ENCODE measurements at places on chromosomes 13 and 19.

- no peak for DNase-seq
These were observed 30.6 kb downstream of the GPX4 start for GRCh38 chr19:1134431-1134830.

- no peak for DNase-seq
These were observed at the start of gene KLHL1 for GRCh38 chr13:70108356-70109105. KLHL1 (minus strand) TSS chr13:70108452; CDS start chr13:70107699, 753 bp downstream.

DNA sequence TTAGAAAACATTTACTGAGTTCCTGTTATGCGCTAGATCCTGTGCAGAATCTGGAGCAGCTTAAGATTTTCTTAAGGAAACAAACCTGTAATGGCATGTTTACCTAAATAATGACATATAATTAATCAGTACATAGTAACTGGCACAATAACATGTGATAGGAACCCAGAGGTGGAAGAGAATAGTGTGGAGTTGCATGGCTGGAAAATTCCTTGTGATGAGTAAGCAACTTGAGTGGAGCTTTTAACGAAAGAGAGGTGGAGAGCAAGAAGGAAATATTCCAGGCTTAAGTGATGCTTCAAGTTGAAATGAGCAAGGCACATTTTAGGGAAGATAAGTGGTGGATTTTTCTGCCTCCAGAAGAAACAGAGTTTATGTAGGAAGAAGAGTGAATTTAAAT is 9.2 kb upstream of the GPC5 start:
- no peak for DNase-seq

- no peak for DNase-seq
These were observed 4.3 kb downstream of the CDX2 start for GRCh38 chr13:27964741-27965323.

DNA sequence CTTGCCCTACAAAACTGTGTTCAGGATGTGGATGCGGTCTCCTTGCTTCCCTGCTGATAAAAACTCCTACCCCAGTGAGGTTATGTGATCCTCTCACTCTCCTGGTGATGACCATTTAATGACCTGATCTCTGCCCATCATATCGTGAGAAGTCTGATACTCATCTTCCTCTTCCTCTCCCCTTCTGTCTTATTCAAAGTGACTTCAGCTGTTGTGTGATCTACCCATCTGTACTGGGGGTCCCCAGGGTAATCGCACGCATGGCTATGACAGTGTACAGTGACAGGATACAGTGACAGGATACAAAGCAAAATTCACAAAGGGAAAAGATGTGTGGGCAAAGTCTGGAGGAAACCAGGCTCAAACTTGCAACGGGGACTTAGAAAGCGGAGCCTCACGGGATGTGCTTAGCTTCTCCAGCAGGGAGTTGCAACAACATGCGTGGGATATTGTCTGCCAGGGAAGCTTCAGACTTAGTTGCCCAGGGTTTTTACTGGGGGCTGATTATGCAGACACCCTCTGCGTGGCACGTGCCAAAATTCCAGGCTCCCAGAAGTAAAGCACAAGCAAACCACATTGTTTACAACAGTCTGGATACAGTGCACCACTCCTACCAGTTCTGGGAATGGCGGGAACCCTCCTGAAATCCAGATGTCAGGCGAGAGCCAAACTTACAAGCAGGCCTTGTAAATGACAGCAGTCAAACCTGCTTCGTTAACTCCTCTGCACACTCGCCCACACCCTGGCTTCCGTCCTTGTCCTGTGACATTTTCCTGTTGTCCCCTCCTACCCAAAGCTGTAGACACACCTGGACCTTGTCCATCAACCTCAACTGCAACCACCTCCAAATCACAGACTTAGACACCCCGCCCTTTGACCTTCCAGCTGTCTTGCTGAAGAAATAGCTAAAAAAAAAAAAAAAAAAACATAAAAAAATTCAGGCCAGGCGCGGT is 18.0 kb upstream of the GARRE1 start:
- DNase-seq = no peak

GRCh38 chr13:76846363-76846762 is 39.8 kb downstream of the KCTD12 start:
- no peak for DNase-seq

DNA sequence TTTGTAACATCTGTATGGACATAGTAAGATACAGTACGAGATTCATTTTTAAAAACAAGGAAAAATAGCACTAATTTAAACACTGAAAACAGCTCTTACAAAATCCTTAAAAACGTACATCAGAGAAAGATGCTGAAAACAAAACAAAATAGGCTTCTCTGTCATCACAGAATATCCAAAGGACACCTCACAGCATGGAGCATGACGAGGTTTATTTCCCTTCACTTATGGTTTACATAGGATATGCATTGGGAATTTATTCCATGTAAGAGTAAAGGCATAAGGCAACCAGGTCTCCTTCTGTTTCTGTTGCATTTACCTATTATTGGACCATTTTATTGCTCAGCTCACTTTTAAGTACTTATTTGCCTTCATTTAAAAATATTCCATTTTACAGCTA is 3.0 kb downstream of the KCTD12 start:
- no peak for DNase-seq

DNA sequence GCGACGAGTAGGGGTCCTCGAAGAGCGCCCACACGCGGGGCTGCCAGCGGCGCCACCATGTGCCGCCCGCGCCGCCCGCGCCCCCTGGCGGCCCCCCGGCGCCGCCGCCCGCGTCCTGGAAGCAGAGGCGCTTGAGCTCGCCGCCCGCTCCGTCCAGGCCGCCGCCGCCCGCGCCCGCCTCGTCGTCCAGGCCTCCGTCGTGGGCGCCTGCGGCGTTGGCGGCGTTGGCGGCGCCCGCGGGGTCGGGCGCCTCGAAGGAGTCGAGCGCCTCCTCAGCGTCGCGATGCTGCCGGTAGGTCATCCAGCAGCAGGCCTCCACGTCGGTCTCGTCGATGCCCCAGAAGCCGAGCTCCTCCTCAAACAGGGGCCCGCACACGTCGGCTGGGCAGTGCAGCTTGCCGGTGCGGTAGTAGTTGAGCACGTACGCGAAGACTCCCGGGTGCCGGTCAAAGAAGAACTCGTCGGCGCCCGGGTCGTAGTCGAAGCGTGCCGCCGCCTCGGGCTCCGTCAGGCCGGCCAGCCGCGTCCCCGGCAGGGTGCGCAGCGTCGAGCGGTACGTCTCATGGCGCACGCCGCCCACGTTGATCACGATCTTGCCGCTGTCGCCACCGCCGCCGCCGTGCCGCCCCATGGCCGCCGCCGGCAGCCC is 829 bp downstream of the KCNC3 start:
- DNase-seq = no peak

- no peak for DNase-seq
These were observed 6.3 kb upstream of the FUT2 start for GRCh38 chr19:48689449-48689848.

DNA sequence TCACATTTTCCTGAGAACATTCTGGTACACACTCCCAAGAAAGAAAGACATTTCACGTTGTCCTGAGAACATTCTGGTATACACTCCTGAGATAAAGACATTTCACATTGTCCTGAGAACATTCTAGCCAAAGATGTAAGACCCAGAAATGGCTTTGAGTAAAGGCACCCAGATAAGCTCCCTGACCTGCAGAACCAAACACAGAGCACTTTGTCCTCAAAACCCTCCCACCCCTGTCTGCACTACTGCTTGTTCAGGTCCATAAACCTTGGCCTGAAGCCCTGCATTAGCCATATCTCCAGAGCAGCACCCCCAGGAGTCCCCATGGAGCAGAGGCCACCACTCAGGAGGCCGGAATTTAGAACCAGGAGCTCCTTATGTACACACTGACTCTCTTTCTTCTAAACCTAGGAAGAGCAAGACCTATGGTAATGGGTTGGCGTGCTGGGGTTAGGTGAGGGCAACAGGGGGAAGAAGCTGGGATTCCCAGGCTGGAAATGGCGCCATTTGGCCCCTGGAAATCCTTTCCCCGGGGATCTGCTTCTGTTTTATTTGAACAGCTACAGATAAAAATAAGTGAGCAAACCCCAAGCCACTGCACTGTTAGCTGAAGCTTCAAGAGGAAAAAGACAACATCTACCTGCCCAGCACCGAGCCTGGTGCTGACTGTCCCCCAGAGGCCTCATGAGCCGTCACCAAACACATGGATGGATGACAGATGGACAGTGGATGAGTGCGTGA is 13.7 kb downstream of the GAS6 start:
- no peak for DNase-seq

DNA sequence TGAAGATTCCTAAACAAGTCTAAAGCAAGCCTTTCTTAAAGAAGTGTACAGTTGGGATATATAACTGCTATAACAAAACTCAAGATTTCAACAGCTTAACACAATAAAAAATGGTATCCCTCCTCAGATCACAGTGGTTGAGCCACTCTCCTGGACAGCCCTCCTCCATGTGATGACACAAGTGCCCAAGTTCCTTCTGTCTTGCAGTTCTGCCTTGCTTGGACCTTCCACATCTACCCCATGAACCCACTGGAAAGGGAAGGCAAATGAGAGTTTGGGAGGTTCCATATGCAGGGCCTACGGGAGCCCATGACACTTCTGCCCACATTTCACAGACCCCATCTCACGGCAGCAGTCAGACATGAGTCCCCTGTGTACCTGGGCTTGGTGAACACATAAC is 659.2 kb downstream of the UQCRFS1 start:
- DNase-seq = no peak

DNA sequence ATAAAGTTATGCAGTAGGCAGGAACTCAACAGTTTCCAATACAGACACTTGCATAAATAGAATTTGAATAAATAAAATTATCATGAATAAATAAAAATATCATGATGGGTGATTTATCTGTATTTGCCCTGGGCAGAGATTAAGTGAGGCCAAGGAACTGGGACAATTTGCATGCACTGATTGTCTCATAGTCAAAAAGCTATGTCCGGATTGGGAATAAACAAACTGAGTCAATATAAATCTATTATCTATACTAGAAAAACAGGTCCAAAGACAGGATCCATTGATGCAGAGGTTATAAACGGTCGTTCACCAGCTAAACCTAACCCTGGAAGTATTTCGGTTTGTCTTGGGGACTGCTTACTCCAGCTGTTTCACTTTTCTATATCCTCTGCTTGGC is 26.2 kb upstream of the FBXL3 start:
- DNase-seq = no peak

DNA sequence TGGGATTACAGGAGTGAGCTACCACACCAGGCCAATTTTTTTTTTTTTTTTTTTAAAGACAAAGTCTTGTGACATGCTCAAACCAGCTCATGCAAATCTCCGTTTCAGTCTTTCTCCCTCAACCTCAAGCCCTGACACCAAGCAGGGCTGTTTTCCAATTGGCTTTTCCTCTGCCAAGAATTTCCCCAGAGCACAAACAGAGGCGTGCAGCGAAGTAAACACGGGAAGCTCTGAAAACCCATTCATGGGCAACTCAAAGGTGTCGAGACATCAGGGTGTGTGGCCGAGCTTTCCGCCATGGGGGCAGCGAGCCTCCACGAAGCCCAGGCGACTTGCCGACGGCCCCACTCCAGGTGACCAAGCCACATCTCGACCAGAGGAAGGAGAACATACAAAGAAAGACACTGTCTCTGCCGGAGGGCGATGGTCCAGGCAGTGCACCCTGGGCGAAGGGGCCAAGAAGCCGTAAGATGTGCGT is 70.0 kb downstream of the INSR start:
- DNase-seq = no peak

- DNase-seq = no peak
These were observed 332.2 kb upstream of the SGCG start for GRCh38 chr13:22848539-22849052.

DNA sequence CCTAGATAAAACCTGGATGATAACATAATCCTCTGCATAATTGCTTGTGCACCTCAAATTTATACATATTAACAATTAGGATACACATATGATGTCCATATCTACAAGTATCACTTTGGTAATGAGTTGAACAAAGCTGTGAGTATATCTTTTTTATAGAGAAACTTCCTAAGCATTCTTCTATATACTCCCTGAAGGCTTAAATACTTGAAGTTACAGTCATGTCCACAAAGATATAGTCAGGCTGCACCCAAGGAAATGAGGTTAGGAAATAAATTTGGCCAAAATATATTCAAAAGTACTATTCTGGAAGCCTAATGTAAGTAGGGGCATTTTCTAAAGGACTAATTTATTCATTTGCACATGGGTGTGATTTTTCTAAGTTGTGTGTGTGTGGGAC is 761.5 kb downstream of the PCDH9 start:
- DNase-seq = peak; percentile 20

GRCh38 chr19:40807147-40808020 is 8.4 kb downstream of the EGLN2 start:
- DNase-seq = peak; percentile 35

DNA sequence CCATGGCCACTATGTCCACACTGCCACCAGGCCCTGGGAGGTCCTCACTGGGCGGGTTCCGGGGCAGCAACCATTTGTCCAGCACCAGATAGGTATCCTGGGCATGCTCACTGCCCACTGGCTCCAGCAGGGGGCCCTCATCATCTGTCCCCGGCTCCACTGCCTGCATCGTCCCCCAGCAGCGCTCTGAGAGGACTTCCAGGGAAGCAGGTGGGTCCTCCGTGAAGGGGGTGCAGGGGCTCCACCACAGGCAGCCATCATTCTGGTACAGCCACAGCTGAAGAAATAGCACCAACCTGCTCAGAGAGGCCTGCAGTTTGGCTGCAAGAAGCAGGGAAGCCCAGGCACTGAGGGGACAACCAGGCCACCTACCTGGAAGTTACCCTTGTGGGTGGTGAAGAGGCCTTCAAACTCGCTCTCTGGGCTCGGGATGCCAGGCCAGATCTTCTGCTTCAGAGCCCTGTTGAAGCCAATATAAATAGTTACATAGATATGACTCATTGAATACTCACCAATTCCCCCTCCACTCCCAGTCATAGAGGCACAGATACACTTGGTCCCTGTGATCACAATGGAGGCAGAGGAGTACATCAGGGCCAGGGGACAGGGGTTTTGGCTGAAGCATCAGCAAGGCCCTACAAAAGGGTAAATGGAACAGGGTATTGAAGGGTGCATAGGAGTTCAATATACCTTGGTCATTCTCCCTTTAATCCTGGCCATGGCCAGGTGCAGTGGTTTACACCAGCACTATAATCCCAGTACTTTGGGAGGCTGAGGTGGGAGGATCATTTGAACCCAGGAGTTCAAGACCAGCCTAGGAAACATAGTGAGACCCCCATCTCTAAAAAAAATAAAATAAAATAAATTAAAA is 4.1 kb downstream of the SWSAP1 start:
- peak; percentile 91 for DNase-seq

- no peak for DNase-seq
These were observed 7.5 kb upstream of the BAX start for GRCh38 chr19:48947258-48947542.

DNA sequence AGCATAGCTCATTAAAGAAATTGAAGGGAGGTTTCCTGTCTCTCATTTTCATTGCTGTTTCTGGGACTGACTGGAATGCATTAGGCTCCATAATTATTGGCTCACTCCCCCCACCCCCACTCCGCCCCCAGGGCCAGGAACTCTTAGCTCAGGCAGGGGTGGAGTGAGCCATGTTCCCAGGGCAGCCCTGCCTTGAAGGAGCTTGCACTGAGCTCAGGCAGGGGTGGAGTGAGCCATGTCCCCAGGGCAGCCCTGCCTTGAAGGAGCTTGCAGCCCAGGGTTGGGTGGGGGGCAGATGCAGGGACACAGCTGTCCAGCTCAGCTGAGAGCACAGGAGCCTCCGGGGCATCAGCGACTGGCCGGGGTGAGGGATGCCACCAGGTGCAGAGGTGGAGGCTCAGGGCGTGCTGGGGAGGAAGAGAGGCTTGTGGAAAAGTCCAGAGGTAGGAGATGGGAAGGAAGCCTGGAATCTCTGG is 39.1 kb upstream of the TFDP1 start:
- peak; percentile 25 for DNase-seq
